MCF 10A (cell line): ENCODE measurements at places on chromosomes 16 and 17.
A peak's percentile ranks its signal among the peaks of the same experiment; 100 is the strongest.

- no peak overlapping the region for H3K27ac ChIP-seq
- no peak for DNase-seq
- H3K36me3 ChIP-seq, result no peaks in the 10 kb centered on the region
Observed at GRCh38 chr16:58449768-58450167, 50.2 kb upstream of the NDRG4 start.

GRCh38 chr17:12789075-12789480, 220 bp upstream of the ARHGAP44 start:
- no peaks in the 10 kb centered on the region for H3K36me3 ChIP-seq
- no peak overlapping the region for H3K4me3 ChIP-seq
- peaks cover 21% of the 10 kb centered on the region for H3K27me3 ChIP-seq
- no peak for DNase-seq
- H3K4me1 ChIP-seq, result no peaks in the 10 kb centered on the region

DNA sequence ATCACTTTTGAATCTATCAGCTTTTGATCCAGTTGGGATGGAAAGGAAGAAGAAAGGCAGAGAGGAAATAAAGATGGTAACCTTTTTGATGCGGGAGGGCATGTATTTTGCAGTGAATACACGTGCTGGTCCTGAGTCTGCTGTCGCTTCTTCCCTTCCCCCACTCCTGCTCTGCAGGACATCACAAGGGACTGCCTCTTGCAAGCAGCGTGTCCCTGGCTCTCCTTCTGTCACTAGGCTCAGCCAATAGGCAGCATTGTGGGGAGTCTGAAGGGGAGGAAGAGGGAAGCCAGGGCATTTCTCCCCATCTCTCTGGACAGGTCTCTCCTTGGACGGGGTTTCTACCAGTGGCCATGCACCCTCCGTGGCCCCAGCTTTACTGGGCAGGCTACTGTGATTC, 15.7 kb upstream of the WFDC1 start:
- peaks cover 5% of the 10 kb centered on the region for H3K36me3 ChIP-seq
- peaks cover 25% of the 10 kb centered on the region for H3K27me3 ChIP-seq
- H3K4me1 ChIP-seq, result no peaks in the 10 kb centered on the region

- DNase-seq, result peak; percentile 92
- no peak overlapping the region for H3K27ac ChIP-seq
- H3K36me3 ChIP-seq, result no peaks in the 10 kb centered on the region
- H3K27me3 ChIP-seq, result no peaks in the 10 kb centered on the region
- no peak overlapping the region for H3K4me3 ChIP-seq
- peaks cover 11% of the 10 kb centered on the region for H3K4me1 ChIP-seq
Observed at GRCh38 chr17:76132574-76133338, 8.3 kb downstream of the FOXJ1 start.

- H3K4me1 ChIP-seq, result no peaks in the 10 kb centered on the region
- no peak overlapping the region for H3K27ac ChIP-seq
- H3K36me3 ChIP-seq, result no peaks in the 10 kb centered on the region
- no peak overlapping the region for H3K4me3 ChIP-seq
Observed at GRCh38 chr17:43905400-43905984, 1.8 kb downstream of the MPP2 start.

GRCh38 chr16:50657241-50657640, 23.9 kb downstream of the SNX20 start:
- no peak overlapping the region for H3K27ac ChIP-seq
- no peaks in the 10 kb centered on the region for H3K36me3 ChIP-seq
- H3K27me3 ChIP-seq, result no peaks in the 10 kb centered on the region
- H3K4me1 ChIP-seq, result no peaks in the 10 kb centered on the region
- no peak overlapping the region for H3K4me3 ChIP-seq

DNA sequence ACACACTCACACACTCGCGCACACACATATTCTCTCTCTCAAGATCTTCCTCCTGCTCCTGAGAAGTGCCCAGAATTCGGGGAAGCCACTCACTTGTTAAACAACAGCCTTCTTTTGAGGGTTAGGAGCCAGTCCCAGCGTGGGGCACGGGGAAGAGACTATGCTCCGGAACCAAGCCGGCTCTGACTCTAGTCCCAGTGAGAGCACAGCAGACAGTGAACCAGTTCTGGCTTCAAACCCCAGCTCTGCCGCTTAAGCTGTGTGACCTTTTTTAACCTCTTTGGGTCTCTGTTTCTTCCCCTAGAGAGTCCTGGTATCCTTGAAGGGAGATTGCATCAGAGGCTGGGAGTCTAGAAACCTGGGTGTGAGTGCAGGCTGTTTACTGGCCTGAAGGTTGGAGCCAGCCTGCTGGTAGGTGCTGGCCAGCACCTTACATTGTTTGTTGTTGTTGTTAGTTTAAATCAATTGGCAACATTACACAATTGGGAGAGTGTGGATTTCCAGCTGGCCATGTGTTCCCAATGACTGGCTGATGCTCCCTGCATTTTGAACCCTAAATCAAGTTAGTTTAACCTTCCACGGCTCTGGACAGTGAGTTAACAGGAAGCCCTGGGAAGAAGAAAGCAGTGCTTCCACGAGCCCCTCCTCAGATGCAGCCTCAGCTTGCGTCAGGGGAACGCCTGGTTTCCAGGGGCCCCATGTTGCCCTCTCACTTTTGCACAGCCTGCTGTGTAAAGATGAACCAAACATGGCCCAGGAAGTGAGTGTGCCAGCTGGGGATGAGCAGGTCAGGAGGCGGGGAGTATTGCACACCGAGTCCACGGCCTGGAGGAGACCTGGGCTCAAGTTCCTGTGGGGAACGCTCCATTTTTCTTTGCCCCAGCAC, 71.5 kb downstream of the GAS7 start:
- no peaks in the 10 kb centered on the region for H3K36me3 ChIP-seq
- no peaks in the 10 kb centered on the region for H3K27me3 ChIP-seq
- no peak overlapping the region for H3K27ac ChIP-seq
- H3K4me1 ChIP-seq, result no peaks in the 10 kb centered on the region
- no peak overlapping the region for H3K4me3 ChIP-seq

GRCh38 chr17:4135489-4135888, 7.3 kb downstream of the ZZEF1 start:
- no peak for DNase-seq
- peaks cover 26% of the 10 kb centered on the region for H3K36me3 ChIP-seq
- peaks cover 27% of the 10 kb centered on the region for H3K4me1 ChIP-seq
- no peaks in the 10 kb centered on the region for H3K27me3 ChIP-seq

GRCh38 chr17:68734187-68734900, 133.2 kb upstream of the FAM20A start:
- H3K4me3 ChIP-seq, result no peak overlapping the region
- no peaks in the 10 kb centered on the region for H3K36me3 ChIP-seq
- no peaks in the 10 kb centered on the region for H3K27me3 ChIP-seq
- no peak for DNase-seq

DNA sequence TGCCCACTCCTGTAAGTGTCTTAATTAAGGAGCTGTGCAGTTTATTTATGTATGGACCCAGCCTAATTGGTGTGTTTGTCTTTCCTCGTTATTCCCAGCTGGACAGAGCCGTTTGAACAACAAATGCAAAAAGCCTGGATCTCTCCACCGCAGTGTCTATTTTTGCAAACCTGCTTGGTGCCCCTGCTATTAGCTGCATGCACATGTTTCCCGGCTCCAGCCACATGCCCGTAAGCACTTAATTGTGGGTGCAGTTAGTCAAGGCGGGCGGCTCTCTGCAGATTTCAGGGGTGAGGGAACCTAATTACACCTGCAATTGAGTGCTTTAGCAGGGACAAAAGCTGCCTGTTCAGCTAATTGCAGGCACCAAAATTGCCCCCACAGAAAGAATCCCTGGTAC, 74.0 kb upstream of the GSE1 start:
- no peak for DNase-seq
- no peaks in the 10 kb centered on the region for H3K27me3 ChIP-seq
- no peak overlapping the region for H3K4me3 ChIP-seq
- H3K27ac ChIP-seq, result no peak overlapping the region
- no peaks in the 10 kb centered on the region for H3K36me3 ChIP-seq

- H3K36me3 ChIP-seq, result peaks cover 29% of the 10 kb centered on the region
- H3K4me3 ChIP-seq, result no peak overlapping the region
- no peak overlapping the region for H3K27ac ChIP-seq
- H3K27me3 ChIP-seq, result no peaks in the 10 kb centered on the region
- peak; percentile 72 for DNase-seq
Observed at GRCh38 chr17:78970834-78971755, 8.6 kb downstream of the LGALS3BP start.

- H3K27ac ChIP-seq, result no peak overlapping the region
- no peaks in the 10 kb centered on the region for H3K4me1 ChIP-seq
- no peak for DNase-seq
- no peaks in the 10 kb centered on the region for H3K36me3 ChIP-seq
Observed at GRCh38 chr16:12573300-12573699, 230.4 kb downstream of the CPPED1 start.

DNA sequence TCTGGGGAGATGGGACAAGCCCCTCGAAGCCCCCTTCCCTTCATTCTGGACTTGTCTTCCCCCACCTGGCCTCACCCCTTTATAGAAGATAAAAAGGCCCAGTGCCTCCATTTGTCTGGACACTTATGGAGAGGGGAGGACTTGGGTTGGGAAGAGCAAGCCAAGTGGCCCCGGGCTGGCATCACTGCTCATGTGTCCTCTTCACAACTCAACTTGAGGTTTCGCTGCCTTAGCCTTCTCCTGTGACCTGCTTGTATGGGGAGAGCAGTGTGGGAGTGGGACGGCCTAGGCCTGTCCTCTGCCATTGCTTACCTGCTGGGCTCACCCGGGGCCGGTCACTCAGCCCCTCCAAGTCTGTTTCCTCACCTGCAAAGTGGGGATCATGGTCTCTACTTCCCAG, 1.4 kb downstream of the PAQR4 start:
- H3K27ac ChIP-seq, result no peak overlapping the region
- H3K4me1 ChIP-seq, result peaks cover 5% of the 10 kb centered on the region
- H3K36me3 ChIP-seq, result no peaks in the 10 kb centered on the region
- H3K27me3 ChIP-seq, result no peaks in the 10 kb centered on the region
- DNase-seq, result no peak

- H3K27me3 ChIP-seq, result no peaks in the 10 kb centered on the region
- H3K4me1 ChIP-seq, result no peaks in the 10 kb centered on the region
- H3K4me3 ChIP-seq, result no peak overlapping the region
- DNase-seq, result no peak
Observed at GRCh38 chr16:88888461-88889387, 22.3 kb upstream of the PABPN1L start.

DNA sequence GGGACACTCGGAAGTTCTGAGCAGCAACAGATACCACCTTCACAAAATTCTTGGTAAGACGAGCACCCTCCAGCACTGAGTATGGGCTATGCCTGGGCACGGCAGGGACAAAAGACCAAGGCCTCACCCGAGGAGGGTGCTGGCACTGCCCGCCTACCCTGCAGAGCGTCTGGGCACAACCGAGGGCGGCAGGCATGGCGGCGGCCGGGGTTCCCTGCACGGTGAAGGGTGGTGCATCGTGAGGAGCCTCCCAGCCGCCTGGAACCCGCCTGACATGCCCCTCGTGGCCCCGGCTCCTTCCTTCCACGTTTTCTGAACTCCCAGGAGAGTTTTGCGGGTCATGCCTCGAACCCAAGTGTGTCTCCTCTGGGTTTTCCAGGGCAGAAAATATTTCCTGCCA, 18.9 kb downstream of the GALNS start:
- H3K4me1 ChIP-seq, result no peaks in the 10 kb centered on the region
- DNase-seq, result no peak
- H3K36me3 ChIP-seq, result peaks cover 6% of the 10 kb centered on the region
- no peaks in the 10 kb centered on the region for H3K27me3 ChIP-seq
- no peak overlapping the region for H3K4me3 ChIP-seq

GRCh38 chr16:68117884-68118283, 32.7 kb downstream of the NFATC3 start:
- no peak overlapping the region for H3K27ac ChIP-seq
- peaks cover 13% of the 10 kb centered on the region for H3K4me1 ChIP-seq

GRCh38 chr16:67645397-67646121, 615 bp downstream of the CARMIL2 start:
- no peak overlapping the region for H3K27ac ChIP-seq
- peaks cover 5% of the 10 kb centered on the region for H3K36me3 ChIP-seq
- no peak overlapping the region for H3K4me3 ChIP-seq

- H3K4me1 ChIP-seq, result no peaks in the 10 kb centered on the region
- no peaks in the 10 kb centered on the region for H3K27me3 ChIP-seq
- H3K4me3 ChIP-seq, result no peak overlapping the region
- H3K27ac ChIP-seq, result no peak overlapping the region
- no peak for DNase-seq
Observed at GRCh38 chr17:81457401-81457800, 55.2 kb downstream of the ACTG1 start.

DNA sequence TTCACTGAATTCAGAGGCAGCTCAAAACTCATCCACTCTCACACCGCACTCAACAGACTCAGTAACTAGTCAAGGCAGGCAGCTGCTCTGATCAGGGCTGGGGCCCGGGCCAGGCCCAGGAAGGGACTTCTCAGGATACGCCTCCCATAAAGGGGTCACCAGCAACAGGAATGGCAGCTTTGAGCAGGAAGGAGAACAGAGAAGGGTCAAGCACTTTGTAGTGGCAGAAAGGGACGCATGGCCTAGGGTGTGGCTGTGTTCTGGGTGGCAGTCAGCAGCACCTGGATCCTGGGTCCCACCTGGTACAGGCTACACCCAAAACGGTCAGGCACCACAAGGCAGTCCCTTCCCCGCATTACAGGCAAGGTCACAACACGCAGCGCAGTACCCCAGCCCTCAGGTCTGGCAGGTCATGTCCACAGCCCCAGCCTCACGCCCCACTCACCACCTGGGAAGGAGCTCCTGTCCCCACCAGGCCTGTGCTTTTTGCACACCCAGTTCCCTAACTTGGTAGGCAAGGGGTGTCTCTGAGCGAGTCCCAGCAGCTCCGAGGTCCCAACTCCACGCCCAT, 99.7 kb downstream of the ZNF778 start:
- no peak for DNase-seq
- H3K4me3 ChIP-seq, result peak overlapping the region; percentile 5
- H3K27me3 ChIP-seq, result no peaks in the 10 kb centered on the region
- peaks cover 47% of the 10 kb centered on the region for H3K36me3 ChIP-seq

GRCh38 chr16:51393381-51394005, 242.4 kb upstream of the SALL1 start:
- H3K27ac ChIP-seq, result no peak overlapping the region
- H3K27me3 ChIP-seq, result no peaks in the 10 kb centered on the region
- no peak for DNase-seq
- H3K36me3 ChIP-seq, result no peaks in the 10 kb centered on the region
- H3K4me3 ChIP-seq, result no peak overlapping the region
- H3K4me1 ChIP-seq, result peaks cover 7% of the 10 kb centered on the region

- peak overlapping the region; percentile 90 for H3K27ac ChIP-seq
- peaks cover 33% of the 10 kb centered on the region for H3K36me3 ChIP-seq
- H3K27me3 ChIP-seq, result no peaks in the 10 kb centered on the region
- H3K4me3 ChIP-seq, result peak overlapping the region; percentile 91
- H3K4me1 ChIP-seq, result peaks cover 25% of the 10 kb centered on the region
Observed at GRCh38 chr17:72587773-72588511, 467.1 kb downstream of the SOX9 start.

GRCh38 chr16:65463652-65464260, 341.9 kb upstream of the CDH11 start:
- H3K27ac ChIP-seq, result no peak overlapping the region
- H3K27me3 ChIP-seq, result no peaks in the 10 kb centered on the region
